Activated CD4-positive, alpha-beta T cell treated with anti-CD3 and anti-CD28 coated beads, Interleukin-2, amount 50 U/mL, for 4 hours (primary cell): ENCODE measurements at places on chromosomes 7 and 10.
A peak's percentile ranks its signal among the peaks of the same experiment; 100 is the strongest.

DNA sequence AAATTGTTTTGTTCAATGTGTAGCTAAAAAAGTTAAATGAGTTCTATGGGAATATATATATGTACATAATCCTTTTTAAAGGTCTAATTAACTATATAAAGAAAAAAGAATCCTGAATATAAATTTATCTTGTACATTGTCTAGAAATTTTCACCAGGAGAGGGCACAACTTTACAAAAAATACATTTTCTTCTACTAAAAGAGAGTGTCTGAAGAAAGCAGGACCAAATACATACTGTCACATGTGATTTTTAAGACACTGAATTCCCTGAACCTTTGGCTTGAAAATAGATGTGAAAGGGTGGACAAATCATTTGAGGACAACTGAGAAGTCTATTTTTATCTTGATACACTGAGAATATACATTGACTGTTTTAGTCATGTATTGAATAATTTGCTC, 204.3 kb downstream of the DGKB start:
- no peak for DNase-seq

DNA sequence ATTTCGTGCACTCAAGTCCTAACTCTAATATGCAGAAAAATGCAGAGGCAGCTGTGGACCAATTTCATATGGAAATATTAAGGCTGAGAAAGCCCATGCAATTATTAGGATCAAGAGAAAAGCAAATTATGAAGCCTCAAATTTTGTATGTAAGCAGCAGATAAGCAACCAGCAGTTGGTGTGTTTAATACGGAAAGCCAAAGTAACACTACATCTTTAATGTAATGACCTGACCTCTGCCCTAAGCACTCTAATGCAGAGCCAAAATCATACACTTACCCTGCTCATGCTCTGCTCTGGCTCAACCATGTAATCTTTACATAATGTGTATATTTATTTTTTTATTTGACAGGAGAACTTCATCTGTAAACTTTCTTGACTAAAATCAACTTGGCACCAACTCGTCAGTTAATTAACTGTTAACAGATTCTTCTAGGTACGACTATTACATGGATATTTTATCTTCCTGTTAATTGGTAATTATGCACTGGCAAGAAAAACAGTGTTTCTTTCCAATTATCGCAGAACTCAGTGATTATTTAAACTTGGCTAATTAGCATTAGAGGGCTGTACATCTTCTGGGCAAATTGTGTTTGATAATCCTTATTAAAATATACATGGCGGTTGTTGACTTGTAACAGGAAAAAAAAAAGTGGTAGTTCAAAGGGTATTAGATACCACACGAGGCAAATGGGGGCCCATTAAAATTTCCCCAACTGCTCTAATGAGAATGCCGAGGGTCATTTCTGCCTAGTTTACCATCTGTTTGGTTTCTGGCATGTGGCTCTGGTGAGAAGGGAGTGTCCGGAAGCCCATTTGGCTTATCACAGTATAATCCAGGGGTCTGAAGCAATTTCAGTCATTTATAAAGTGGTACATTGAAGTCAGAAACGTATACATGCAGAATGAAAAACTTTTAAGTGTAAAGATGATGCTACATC, 94.5 kb downstream of the RELN start:
- DNase-seq = no peak

DNA sequence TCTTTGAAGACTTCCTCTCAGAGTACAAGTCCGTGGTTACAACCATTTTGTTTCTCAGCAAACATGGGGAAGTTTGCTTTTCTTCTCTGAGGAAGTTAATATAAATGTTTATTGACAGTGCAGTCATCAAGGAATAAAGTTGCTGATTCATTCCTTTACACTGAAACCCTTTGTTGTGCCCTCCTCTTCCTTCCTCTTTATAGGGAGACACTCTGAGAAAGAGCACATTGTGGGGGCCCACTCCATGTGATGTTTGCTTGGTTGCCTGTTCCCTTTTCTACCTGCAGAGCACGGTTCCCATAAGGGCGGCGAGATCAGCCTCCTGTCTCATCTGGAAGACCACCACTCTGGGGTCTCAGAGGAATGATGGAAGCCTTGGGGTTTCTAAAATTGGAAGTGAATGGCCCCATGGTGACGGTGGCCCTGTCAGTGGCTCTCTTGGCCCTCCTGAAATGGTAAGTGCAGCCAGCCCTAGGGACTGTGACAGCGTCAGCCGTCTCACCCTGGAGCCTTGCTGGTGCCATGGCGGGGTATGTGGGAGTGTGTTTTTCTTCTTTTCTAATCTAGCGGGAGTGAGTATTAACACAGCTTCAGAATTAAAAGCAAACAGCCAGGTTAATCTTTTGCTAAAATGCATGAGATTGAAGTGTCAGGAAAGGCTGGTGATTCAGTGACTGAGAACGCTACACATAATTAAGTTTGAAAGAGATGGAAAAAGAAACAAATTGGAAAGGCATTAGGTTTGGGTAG, at the start of gene TBXAS1:
TBXAS1 (plus strand) TSS at position 240 of the 750 bp plus-strand sequence; CDS start at position 367, 127 bp downstream.
- peak; percentile 2 for DNase-seq

- DNase-seq = no peak
Measured at GRCh38 chr7:6294839-6295238, 22.4 kb upstream of the CYTH3 start.

DNA sequence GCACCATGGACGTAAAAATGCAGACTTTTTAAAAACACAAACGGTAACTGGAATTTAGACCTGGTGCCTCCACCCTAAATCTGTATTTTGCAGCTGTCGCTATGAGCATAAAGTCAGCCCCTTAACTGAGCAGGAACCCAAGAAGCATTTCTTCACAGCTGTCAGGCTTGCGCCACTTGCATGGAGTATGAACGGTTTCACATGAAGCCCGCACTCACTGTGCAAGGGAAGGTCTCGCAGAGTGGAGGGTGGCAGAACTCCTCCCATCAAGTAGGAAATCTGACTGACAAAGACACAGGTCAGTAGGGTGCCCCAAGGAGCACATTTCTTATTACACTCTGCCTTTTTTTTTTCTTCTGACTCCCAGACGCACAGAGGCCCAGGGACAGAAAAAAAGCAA, 58.5 kb downstream of the ELMO1 start:
- no peak for DNase-seq

DNA sequence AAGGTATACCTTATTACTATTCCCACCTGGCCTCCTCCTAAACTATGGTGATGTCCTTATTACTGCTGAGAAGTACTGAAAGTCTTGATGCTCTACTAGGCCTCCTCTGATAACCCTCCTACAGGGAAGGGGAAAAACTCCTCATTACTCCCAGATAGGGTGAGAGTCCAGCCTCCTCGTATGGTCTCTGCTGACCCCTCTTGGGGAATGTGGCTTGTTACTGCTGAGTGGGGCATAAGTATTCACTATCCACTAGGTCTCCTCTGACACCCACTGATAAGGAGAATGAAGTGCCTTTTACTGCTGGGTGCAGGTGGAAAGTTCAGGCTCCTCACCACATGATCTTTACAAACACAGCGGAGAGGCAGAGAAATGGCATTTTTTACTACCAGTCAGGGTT, 222.9 kb downstream of the CHRM2 start:
- no peak for DNase-seq

DNA sequence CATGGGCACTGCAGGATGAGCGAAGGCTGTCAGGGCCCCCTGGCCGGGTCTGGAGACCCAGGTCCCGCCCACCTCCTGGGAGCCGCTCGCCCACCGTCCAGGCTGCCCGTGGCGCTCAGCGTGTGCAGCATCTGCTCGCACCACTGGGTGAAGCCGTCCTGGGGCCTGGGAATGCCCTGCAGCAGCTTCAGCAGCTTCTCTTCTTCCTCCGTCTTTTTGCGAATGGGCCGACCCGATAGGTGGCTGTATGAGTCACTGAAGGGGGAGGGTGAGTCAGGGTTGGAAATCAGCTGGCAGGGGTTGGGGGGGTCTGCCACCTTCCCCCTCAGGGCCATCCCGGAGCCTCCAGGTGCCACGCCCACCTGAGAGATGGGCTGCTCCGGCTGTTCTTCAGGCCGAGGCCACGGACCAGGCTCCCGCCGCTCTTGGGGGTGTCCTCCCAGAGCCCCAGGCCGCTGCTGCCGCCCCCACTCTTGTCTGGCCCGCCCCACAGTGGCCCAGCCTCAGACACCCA, 8.7 kb downstream of the GNB2 start:
- DNase-seq = no peak

DNA sequence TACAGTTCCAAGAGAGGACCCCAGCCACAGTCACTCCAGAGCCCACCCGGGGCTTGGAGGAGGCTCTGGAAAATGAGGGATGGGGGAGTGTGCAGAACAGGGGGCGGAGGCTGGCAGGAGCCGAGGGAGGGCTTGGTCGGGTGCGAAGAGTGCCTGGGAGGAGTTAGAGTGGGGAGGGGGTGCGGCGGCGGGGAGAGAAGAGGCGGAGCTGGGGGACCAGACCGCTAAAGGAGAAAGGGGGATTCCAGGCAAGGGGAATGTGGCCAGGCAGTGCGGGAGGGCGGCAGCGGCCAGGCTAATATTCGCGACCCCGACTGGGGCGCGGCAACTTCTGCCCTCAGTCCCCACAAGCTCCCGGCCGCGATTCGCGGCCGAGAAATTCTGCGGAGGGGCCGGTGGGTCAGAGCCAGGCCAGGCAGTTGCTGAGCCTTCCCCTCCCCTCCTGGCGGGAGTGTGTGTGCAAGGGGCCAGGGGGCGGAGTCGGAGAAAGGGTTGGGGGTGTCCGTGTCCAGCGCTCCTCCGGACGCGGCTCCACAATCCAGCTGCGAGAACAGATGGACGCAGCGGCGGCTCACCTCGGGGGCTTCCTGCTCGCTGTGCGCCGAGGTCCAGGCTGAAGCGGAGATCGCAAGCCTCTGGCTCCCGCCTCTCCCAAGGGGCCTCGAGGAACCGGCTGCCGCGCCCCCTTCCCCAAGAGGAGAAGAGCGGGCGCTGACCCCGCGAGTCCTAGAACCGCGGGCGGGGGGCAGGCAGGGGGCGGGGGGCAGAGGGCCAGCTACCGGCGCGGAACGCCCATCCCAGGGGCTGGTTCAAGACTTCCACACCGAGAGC, 612 bp upstream of the SLC18A3 start:
- DNase-seq = no peak

DNA sequence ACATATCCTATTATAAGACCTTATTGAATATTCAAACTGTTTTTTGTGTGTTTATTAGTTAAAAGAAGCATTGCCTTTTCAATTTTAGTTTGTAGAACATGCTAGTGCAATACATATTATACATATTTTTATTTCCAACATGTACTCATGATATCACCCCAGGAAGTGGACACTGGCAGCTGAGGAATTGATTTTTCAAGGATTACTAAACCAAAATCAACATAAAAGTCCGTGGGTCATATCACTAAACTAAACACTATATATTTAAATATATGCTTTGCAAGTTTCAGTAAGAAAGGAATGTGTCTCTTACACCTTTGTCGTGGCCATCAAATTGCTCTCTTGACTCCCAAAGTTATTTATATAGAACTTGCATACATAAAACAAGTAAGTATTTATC, 185.2 kb downstream of the AGMO start:
- DNase-seq = no peak

- no peak for DNase-seq
Measured at GRCh38 chr7:79241288-79242060, 212.0 kb downstream of the MAGI2 start.

- no peak for DNase-seq
Measured at GRCh38 chr10:128080231-128080630, 46.0 kb downstream of the MKI67 start.

DNA sequence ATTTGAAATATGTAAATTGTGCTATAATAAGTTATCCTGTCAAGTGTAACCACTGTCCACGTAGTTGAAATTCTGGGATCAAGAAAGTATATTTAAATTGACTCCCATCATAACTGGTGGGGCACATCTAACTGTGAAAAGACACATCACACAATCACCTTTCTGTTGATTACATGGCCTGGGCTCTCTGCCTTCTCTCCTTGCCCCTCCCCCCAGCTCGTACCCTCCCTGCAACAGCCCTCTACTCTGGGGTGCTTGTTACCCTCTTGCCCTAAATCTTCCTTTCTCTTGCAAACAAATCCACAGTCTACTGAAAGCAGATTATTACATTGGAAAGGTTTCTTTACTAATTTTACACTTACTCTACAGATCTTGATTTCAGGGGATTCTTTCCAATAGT, 56.3 kb downstream of the CCDC186 start:
- no peak for DNase-seq

GRCh38 chr10:27659786-27660185, 85.8 kb downstream of the MKX start:
- no peak for DNase-seq

DNA sequence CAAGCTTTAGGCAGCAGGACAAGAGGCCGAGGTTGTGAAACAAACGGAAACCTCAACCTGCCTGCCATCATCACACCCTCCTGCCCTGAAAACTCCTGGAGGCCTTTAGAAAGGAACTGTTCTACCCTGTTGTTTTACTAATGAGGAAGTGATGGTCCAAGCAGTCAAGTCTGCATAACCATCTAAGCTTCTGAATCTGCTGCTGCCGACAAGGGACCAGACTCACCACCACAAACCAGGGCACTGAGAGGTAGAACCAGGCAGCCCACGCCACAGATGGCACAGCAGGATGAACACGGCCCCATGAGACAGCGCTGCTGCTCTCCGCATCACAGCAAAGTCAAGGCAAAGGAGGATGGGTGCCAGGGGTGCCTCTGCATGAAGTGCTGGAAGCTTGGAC, 209.4 kb downstream of the CELF2 start:
- no peak for DNase-seq

- DNase-seq = no peak
Measured at GRCh38 chr10:31118556-31118955, 86.9 kb upstream of the ZNF438 start.

DNA sequence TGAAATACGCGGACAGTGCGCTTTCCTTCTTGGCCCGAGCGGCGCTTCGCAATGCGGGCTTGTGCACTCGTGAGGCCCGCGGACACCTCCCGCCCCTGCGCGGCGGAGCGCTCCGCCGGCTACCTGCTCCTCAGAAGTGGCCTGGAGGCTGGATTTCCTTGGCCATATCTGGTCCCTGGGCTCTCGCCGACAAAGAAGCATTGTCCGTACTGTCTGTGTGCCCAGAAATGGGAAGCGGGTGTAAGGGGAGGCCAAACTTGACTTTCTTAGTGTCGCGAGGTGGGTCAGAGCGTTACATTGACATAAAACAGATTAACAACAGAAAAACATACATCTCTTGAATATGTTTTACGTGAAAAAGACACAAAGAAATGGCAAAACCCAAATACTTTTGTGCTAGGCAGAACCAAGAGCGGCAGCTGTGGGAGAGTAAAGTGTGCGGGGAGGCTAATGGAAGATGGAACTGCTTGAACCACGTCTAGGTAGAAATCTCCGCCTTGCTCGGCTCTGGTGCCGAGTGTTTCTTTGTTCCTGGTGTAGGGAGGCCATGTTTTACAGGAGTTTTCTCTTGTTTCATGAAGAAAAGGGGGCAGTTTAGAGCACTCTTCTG, 1.4 kb downstream of the LANCL2 start:
- no peak for DNase-seq
